Caudate nucleus (tissue), 63 donors: ENCODE measurements at places on chromosomes 7 and 10.

- no peak for DNase-seq
These were observed 3.9 kb downstream of the LSMEM1 start for GRCh38 chr7:112484671-112485167.

DNA sequence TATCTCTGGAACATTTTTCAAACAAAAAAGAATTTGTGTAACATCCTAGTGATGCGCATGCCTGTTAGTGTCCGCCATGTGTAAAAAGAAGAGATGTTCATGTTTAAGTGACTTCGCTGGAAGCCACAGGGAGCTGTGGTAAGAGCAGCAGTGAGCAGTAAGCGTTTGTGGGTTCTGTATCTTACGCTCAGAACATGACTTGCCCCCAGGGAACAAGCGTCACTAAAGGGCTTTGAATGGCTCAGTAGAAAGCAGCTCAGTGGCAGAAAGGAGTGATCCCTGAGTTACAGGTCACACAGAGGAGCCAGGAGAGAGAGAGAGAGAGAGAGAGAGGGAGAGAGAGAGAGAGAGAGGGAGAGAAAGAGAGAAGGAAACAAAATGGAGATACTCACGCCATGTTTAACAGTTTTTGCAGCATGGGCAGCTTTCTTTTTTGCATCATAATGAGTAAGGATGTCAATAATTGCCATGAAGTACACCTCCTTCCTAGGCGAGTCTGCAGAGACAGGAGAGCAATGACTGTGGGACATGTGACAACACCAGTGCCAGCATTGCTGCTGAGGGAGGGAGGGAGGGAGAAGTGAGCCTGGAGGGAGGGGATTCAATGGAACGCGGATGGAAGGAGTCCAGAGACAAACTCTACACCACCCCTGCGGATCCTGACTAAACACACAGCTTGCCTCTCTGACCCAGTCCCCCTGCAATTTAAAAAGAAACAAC lies 174.6 kb downstream of the PIP4K2A start:
- no peak for DNase-seq

GRCh38 chr10:113071446-113071845 lies 121.4 kb downstream of the TCF7L2 start:
- no peak for DNase-seq

GRCh38 chr7:47609803-47610452 lies 28.0 kb upstream of the TNS3 start:
- DNase-seq = no peak

- DNase-seq = no peak
These were observed 134.3 kb downstream of the ACTR3B start for GRCh38 chr7:152893801-152894294.

DNA sequence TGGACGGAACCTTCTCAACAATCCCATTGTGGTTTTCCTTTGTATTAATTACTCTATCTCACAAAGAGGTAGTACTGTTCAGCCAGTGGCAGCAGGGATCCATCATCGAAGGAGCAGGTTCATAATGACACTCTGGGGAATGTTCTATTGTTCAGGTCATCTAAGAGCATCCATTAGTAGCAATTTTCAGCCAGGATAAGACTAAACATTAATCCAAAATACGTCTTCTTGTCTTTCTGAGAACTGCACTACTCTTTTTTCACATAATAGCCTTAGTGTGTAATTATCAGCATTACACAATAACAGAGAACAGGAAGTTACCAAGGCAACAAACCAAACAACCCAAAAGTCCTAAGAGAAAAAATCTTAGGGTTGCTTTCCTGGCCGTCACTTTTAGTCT lies 259.5 kb upstream of the VWC2 start:
- DNase-seq = no peak

DNA sequence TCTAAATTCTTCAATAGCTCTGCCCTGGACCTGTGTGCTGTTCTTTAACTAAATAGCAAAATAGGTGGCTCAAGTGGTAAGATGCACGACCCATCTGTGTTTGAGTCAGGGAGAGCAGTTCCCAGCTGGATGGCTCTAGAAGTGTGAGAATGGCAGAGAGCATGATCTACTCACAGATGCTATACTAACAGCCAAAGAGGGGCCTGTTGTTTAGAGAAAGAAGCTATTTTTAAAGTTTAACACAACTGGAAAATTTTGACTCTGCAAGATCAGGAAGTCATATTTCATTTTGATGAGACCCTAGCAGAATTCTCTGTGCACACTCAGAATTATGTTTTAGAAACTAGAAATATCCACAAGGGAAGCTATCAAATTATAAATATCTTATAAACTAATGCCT lies 87.4 kb upstream of the PIP4K2A start:
- no peak for DNase-seq

DNA sequence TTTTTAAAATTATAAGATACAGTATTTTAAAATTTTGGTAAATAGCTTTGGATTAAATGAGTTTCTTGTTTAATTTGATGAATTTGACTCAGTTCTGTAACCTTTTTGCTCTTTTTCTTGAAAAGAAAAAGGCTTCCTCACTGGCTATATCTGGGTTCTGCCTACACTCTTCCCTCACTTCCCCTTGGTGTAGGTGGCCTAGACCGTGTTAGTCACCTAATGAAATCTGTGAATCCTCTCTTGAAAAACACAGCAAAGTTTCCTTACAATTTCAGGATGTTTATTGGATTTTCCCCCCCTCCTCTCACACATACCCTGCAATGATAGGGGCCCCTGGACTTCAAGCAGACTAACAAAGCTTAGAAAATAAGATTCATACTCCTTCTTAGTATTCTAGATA lies 231.6 kb downstream of the ADK start:
- DNase-seq = no peak

- DNase-seq = no peak
These were observed 128.2 kb downstream of the STRA8 start for GRCh38 chr7:135361788-135362187.

DNA sequence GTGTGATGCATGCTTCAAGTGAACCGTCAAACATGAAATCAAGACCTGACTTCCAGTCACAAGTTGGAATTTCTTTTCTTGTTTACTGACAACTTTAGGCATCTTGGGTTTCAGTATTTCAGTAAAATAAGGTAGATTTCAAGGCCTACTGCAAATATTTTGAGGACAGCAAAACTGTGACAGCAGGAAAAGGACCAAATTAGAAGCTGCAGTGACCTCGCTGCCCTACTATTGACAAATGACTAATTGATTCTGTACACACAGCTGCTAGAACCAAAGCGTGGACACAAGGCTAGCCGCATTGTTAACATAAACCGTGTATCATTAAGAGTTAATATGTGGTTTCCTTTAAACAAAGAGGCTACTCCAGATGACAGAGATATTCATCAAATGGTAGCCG lies 105.7 kb upstream of the SEC61G start:
- no peak for DNase-seq

GRCh38 chr7:42843205-42843800 lies 68.6 kb downstream of the C7orf25 start:
- DNase-seq = peak; percentile 21

DNA sequence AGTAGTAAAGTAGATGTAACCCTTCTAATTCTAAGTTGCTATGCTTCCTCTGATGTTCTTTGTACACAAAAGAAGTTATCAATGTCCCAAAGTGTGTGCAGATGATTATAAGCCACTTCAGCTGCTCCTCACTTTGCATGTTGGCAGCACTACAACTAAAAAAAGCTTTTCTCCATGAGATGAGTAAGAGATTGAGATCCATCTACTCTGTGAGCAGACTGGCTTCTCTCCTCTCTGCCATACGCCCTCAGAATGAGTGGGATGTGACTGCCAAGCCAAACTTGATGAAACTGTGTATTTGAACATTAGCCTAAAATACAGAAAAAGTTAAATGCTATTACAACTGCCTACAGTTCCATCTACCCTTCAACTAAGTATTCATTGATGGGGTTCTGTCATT lies 102.9 kb upstream of the ETV1 start:
- no peak for DNase-seq

DNA sequence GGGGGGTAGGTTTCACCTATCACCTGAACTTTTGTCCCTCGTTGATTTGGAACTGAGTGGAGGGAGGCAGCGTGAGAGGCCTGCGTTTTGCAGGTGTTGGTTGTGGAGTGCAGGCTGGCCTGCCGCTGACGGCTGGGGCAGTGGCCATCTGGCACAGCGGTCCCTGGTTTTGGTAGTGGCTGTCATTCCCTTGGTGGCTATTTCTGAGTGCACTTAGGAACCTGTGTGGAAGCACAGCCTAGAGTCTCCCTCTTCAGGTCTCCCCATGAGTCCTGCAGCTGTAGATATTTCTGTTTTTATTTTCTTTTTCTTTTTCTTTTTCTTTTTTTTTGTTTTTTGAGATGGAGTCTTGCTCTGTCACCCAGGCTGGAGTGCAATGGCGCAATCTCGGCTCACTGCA lies 129.2 kb downstream of the CUL2 start:
- DNase-seq = no peak
